ENCODE measurements at places on chromosomes 4 and X.

DNA sequence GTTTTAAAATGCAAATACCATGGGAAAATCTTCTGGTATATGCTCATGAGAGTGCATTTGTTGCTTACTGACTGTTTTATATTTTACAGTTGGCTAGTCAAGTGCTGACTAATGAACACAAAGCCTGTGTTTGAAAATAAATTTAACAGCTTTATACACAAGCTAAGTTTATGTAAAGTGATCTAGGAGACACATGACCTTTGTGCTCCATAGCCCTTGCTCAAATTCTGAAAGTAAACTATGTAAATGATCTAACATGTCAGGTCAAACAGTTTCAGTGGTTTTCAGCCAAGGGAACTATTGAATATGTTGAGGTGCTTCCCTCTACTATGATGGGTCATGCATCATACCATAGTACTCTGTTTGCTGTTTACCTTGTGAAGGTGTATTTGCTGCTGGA lies 36.7 kb downstream of the DIAPH2 start:
- DNase-seq = no peak

- DNase-seq = no peak
These were observed 46.9 kb downstream of the ACOX3 start for GRCh38 chr4:8393593-8394038.

GRCh38 chr4:27692158-27692557 lies 831.5 kb downstream of the STIM2 start:
- DNase-seq = no peak

DNA sequence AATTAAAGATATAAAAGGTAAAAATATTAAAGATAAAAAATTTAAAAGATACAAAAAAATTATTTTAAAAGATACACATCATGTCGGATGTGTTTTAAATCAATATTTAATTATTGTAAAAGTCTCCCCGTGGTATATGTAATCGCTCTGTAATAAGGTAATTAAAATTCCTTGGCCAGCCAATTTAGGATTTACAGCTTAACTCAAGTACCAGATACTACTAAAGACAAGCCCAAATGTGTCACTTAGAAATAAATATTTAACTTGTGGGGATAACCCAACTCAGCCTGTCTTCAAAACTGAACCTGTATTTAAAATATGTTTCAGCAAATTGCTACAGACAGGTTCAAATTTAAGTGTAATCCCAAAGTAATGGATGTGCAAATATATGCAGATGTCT lies 56.0 kb downstream of the GPR82 start:
- no peak for DNase-seq

DNA sequence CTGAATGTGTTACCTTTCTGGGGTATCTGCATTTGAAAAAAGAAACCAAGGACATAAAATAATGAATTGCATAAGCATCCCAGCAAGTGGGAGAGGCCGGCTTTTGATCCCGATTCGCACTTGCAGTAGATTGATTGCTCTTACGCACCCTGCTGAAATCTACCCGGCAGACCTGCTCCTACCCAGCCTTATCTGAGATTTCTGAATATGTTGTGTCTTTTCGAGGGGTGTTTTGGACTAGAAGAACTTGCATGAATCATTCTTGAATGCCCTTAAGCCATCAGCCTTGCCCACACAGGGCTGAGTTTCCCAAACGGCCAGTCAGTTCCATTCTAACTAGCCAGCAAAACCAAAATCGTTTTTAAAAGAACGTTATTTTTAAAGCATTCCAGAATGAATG lies 174.4 kb upstream of the BCOR start:
- no peak for DNase-seq

- no peak for DNase-seq
These were observed 180.3 kb upstream of the PPARGC1A start for GRCh38 chr4:24070117-24070516.
